ENCODE measurements at places on chromosomes 11 and 22.

- DNase-seq, result no peak
Observed at GRCh38 chr11:132096132-132096825, 725.9 kb downstream of the NTM start.

DNA sequence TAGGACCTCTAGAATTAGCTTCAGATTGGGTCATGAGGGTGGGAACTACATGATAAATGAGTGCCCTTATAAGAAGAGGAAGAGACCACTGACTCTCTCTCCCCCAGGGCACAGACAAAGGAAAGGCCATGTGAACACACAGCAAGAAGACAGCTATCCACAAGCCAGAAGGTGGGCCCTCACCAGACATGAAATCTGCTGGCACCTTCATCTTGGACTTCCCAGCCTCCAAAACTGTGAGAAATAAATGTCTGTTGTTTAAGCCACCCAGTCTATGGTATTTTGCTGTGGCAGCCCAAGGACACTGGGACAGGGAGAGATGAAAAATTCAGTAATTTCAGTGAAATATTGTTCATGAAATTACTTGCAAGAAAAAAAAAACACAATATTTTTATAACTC is 5.9 kb downstream of the RBFOX2 start:
- DNase-seq, result no peak

GRCh38 chr22:25966448-25966913 is 202.8 kb upstream of the SEZ6L start:
- no peak for DNase-seq

- DNase-seq, result no peak
Observed at GRCh38 chr11:134730101-134730500, 318.1 kb upstream of the B3GAT1 start.

DNA sequence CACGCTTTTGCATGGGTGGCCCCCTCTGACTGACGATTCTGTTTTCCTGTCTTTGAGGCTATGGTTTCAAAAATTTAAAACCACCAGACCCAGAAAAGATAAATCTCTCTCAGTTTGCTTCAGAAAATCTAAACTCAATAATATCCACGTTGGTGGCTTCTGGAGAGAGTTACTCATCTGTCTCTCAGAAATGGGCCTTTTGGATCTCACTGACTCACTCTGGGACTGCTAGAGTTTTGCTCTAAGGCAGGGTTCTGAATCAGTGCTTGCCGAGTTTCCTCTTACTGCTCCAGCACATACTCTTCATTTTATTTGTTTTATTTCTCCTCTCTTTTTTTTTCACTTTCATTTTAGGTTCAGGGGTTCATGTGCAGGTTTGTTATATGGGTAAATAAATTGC is 305.7 kb downstream of the BLID start:
- DNase-seq, result no peak

GRCh38 chr11:3859373-3859881 is 4.0 kb downstream of the STIM1 start:
- no peak for DNase-seq

GRCh38 chr11:115820026-115820425 is 315.8 kb upstream of the CADM1 start:
- no peak for DNase-seq

- no peak for DNase-seq
Observed at GRCh38 chr22:35839841-35840301, 122.2 kb downstream of the APOL5 start.

- DNase-seq, result no peak
Observed at GRCh38 chr11:112315861-112316739, 55.4 kb upstream of the PLET1 start.

GRCh38 chr22:49157529-49158339 is 669.9 kb downstream of the BRD1 start:
- no peak for DNase-seq

GRCh38 chr11:64908766-64909165 is 8.2 kb downstream of the ATG2A start:
- DNase-seq, result no peak

DNA sequence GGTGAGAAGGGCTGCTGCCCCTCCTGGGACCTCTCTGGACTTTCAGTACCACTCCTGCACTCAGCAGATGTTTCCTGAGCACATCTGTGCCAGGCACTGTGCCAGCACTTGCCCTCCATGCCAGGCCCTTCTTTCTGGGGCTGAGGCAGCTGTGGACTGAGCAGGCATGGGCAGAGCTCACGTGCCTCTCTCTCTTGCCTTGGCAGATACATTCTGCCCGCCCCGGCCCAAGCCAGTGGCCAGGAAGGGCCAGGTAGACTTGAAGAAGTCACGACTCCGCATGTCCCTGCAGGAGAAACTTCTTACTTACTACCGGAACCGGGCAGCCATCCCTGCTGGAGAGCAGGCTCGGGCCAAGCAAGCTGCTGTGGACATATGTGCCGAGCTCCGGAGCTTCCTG is 8.3 kb upstream of the ATF4 start:
- DNase-seq, result no peak
